RKO (cell line): ENCODE measurements at places on chromosomes 12 and 14.

GRCh38 chr12:78229591-78230101, 399.0 kb downstream of the NAV3 start:
- peak; percentile 72 for DNase-seq

- DNase-seq: peak; percentile 46
These were observed 1.9 kb downstream of the NTN4 start for GRCh38 chr12:95788637-95789036.

DNA sequence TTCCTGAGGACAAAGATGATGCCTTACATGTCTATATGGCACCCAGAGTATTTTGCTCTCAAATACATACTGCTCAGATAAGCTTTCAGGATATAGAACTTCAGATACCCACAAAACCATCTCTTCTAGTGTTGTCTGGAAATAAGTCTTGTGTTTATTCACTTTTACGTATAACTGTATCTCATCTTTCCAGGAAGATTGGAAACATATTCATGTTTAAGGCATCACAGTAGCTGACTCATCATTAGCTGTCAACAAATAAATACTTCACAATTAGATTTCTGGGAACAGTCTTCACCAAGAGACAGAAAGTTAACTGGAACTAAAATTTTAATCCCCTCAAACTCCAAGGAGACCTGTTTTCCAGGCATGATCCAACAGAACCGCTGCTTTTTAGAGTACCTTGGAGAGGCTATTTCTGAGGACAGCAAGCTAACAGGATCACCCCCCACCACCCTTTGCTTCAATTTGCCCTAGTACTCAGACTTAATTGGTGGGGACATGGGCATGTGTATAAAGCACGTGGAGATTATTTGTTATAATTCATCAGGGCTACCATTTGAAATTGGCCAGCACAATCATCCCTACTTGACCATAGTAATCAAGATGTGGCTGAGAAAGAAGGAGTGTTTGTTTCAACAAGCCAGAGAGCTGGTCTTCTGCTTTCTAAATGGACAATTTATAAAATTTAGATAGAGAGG, 129.3 kb upstream of the HIF1A start:
- DNase-seq: peak; percentile 32

DNA sequence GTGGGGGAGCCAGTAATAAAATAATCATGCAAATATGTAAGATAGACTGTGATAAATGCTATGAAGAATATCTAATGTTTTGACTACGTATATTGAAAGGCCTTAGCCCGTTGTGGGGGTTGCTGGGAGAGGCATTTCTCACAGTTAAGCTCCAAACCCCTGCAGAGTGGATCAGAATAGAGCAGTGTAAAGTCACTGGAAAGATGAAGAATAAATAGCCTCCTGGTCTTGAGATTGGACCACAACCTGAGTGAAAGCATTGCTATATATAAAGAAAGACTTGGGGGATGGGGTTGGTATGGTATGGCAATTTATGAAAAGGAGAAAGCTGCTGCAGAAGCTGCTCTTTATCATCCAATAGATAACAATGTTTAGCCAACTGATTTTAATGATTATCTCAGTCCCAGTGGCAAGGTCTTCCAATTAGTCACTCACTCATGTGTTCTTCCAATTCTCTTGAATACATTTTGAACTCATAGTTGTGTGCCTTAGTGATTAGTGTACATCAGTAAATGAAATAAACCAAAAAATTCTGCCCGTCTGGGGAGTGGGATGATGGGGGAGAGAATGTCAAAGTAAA, 10.2 kb downstream of the PLEKHA5 start:
- no peak for DNase-seq

- no peak for DNase-seq
These were observed 177.4 kb upstream of the HIF1A start for GRCh38 chr14:61517911-61518384.
